Activated T-cell treated with anti-CD3 and anti-CD28 coated beads, Interleukin-2, amount 50 U/mL, for 4 hours (primary cell): ENCODE measurements at places on chromosomes 13 and 19.

DNA sequence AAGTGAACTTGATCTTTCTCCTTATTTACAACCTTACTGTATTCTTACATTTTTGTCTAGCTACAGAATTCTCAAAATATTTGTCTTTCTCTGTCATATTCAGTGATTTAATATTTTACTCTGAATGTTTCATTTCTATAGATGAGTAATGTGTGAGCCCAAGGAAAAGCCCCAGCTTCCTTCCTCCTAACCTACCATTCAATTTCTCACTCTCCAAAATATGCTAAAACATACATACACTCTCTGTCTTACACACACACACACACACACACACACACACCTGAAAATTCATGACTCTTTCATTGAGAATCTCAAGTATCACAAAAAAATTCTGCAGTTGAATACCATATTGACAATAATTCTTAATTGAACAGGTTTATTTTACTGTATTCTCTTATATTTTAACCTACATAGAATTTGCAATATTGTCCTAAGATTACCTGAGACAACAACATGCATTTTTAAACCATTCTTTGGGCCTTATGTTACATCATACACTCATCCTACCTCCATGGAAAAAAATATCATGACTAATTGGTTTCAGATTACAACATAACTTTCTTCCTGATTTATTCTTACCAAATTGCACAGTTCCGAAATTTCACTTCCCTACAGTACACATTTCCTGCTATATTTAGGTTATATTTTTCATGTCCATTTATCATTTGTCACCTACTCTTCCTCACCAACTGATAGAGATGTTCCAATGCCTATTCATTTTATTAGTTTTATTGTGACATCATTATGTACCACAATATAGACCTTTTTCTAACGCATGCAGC, 1965.6 kb upstream of the PCDH20 start:
- no peak for DNase-seq

DNA sequence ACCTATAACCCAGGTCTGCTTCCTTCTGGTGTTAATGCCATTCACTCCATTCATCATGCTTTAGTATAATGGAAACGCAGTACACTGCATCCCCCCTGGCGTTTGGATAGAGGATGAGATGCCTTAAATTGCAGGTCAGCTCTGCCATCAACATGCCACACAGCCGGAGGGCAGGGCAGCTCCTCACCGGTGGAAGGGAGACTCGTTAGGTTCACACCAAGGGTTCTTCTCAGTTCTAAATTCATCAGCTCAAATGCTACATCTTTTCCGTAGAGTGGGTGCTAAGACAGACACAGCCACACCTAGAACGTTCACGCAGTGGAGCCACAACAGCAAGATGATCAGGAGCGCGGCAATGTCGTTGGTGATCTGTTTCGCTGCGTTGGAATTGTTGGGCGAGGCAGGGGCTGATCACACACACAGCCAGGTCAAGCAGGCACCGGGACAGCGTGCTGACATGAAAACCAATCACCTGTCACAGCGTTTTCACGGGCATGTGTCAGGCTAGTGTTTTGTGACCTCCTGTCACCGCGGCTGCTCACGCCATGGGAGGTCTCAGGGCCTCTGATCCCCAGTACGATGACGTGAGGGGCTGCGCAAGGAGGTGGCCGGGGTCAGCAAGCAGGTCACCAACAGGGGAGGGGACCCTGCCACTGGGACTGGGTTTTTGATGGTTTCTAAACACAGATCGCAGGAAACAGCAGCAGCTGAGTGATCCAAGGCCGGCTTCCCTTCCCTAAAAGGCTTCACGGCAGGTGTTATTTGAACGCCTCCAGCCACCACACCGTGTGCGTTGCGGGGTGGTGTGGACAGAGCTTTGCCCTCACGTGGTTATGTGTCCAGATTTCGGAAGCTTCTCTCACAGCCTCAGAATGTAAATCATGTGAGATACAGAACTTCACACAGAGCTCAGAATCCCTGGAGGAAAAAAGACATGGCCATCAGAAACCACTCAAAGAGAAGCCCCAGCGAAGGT, 94.3 kb upstream of the IRS2 start:
- no peak for DNase-seq

DNA sequence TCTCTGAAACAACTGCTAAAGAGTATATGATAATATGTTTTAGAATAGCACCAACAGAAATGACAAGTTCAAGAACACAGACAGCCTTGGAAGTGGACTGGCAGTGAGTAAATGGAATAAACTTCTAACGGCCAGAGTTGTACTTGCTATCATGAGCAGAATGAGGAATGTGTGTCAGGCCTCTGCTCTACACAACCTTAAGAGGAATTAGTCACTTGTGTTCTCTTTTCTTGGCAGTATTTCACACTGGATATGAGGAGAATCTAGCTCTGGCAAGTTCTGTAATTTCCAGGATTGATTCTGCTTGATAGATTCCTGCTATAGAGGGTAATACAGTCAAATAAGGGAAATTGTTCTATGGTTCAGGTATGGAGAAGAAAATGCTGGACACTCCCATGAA, 757.3 kb downstream of the EFNB2 start:
- no peak for DNase-seq

- DNase-seq: no peak
Measured at GRCh38 chr19:12880551-12881171, 588 bp downstream of the DNASE2 start.

DNA sequence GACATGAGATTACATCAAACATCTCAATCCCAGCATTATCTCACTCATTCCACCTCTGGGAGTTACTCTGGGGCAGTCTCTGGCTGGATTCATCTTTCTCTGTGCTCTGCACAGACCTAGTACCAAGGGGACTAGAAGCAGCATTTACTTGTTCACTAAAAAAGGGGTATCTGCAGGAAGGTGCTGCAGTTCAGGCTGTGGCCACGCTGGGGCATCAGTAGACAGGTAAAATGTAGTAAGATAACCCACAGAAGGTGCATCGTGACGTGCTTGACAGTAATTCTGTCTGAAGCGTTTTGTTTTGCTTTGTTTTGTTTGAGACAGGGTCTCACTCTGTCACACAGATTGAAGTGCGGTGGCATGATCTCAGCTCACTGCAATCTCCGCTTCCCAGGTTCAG, 29.3 kb downstream of the ZNF564 start:
- no peak for DNase-seq

DNA sequence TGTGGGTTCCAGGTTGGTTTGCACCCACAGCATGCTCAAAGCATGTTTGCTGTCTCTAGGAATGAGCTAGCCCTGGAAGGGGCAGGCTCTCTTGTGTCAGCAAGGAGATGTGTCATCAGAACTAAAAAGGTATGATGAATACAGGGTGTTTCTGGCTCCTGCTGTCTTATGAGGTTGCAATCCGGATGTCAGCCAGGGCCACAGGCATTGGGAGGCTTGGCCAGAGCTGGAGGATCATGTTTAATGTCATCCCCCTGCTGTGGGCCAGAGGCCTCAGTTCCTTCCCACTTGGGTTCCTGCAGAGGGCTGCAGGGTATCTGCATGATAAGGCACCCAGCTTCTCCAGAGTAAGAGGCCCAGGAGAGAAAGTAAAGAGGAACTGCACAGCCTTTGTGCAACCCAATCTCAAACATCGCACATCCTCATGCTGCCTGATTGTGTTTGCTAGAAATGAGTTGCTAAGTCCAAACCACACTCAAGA, 193.6 kb downstream of the COL4A1 start:
- DNase-seq: no peak
